ENCODE measurements at places on chromosomes 3 and 15. TPM values are rescaled to one million over a fixed set of nuclear protein-coding genes. Genes with fewer than 3 reads are reported as not detected.
A peak's percentile ranks its signal among the peaks of the same experiment; 100 is the strongest.

GRCh38 chr15:60391722-60392315, 6.0 kb downstream of the ANXA2 start:
- peaks cover 60% of the 10 kb centered on the region for H3K4me1 ChIP-seq
- peaks cover 10% of the 10 kb centered on the region for H3K36me3 ChIP-seq
- DNase-seq = no peak
- no peak overlapping the region for H3K4me3 ChIP-seq
- H3K27ac ChIP-seq = peak overlapping the region; percentile 66
- no peaks in the 10 kb centered on the region for H3K27me3 ChIP-seq

DNA sequence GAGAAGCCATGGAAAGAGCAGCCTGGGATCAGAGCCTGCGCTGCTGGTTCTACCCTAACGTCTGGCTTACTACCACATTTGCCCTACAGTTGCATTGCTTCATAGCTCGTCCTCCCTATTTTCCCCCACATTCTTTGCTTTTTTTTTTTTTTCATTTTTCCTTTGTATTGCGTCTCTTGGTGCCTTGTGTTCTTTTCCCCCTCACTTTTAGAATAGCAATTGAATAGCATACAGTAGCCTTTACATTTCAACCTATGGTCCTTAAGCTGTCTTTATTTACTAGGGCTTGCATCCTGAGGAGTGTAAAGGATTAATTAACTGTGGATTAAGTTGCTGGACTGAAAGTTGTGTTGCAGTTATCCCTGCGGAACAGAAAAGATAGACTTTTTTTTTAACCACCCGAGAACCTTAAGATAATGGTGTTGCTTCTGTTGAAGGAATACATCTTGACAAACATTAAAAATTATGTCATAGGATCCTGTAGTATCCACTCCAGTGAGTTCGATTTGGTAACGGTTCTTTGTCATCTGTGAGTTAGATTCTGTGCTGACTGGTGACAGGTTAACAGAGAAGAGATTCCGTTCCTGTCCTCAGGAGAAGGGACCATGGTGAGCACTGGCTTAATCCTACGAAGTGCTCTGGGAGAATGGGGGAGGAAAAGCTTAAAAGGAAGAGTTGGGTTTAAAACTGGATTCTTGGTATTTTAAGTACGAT, 417.4 kb upstream of the NAALADL2 start:
- H3K4me3 ChIP-seq = peak overlapping the region; percentile 57
- H3K36me3 ChIP-seq = peaks cover 12% of the 10 kb centered on the region

DNA sequence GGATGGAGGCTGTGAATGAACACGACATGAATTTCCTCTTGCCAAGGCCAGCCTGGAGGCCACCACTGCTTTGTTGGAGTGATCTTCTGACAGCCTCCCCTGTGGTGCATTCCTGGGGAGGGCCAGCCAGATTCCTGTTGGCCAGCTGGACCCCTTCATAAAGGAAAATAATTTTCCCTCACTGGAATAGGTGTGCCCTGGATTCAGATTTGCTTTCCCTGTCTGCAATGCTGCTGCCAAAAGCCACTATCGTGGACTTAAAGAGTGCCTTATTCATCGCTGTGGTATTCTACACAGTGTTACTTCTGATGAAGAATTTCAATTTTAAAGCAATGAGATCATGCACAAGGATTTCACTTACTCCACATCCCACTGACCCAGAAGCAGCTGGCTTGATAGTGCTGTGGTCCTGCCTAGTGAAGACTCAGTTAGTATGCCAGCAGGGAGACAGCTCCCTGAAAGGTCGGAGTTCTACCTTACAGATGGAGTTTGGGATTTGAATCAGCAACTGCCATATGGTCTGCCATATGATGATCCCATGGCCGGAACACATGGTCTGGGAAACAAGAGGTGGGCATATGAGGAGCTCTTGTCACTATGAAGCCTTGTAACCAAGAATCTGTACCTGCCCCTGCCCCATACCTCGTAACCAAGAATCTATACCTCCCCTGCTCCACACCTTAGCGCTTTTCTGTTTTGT, 145.2 kb downstream of the KLF13 start:
- peak overlapping the region; percentile 94 for H3K27ac ChIP-seq
- no peak overlapping the region for H3K4me3 ChIP-seq
- no peaks in the 10 kb centered on the region for H3K27me3 ChIP-seq

GRCh38 chr3:30516238-30516637, 90.2 kb upstream of the TGFBR2 start:
- H3K4me1 ChIP-seq = peaks cover 13% of the 10 kb centered on the region
- no peak overlapping the region for H3K4me3 ChIP-seq
- no peak for DNase-seq
- no peak overlapping the region for H3K27ac ChIP-seq

- peaks cover 7% of the 10 kb centered on the region for H3K4me1 ChIP-seq
- H3K27ac ChIP-seq = no peak overlapping the region
- peaks cover 23% of the 10 kb centered on the region for H3K27me3 ChIP-seq
- DNase-seq = no peak
- no peak overlapping the region for H3K4me3 ChIP-seq
Observed at GRCh38 chr3:51873253-51873766, 2.1 kb downstream of the IQCF5 start.

PRR20G gene
- not detected for total RNA-seq

COL7A1 gene
- 1.8 TPM for total RNA-seq

All from natural killer cell treated with Interleukin-12 subunit alpha and Interleukin-12 subunit beta and Interleukin-15 and Interleukin-18, amount 100 ng/mL, for 72 hours (primary cell).